ENCODE measurements at places on chromosomes 13 and 19.

GRCh38 chr19:35209646-35210045 is 18.9 kb downstream of the FAM187B start:
- no peak for DNase-seq

DNA sequence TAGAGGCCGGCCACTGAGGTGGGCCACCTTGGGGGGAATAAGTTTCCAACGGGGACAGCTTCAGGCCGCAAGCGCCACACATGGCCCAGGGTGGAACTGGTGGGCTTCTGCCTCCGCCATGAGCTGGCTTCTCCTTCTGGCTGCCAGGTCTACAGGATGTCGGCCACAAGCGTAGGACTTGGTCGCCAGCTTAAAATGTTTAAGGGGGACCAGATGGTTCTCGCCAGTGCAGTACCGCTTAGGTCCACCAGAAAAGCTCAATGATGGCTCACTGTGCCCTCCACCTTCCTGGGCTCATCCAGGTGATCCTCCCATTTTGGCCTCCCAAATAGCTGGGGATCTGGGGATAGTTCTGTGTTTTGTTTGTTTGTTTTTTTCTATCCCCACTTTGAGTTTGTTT is 38.7 kb upstream of the ZNF254 start:
- no peak for DNase-seq

DNA sequence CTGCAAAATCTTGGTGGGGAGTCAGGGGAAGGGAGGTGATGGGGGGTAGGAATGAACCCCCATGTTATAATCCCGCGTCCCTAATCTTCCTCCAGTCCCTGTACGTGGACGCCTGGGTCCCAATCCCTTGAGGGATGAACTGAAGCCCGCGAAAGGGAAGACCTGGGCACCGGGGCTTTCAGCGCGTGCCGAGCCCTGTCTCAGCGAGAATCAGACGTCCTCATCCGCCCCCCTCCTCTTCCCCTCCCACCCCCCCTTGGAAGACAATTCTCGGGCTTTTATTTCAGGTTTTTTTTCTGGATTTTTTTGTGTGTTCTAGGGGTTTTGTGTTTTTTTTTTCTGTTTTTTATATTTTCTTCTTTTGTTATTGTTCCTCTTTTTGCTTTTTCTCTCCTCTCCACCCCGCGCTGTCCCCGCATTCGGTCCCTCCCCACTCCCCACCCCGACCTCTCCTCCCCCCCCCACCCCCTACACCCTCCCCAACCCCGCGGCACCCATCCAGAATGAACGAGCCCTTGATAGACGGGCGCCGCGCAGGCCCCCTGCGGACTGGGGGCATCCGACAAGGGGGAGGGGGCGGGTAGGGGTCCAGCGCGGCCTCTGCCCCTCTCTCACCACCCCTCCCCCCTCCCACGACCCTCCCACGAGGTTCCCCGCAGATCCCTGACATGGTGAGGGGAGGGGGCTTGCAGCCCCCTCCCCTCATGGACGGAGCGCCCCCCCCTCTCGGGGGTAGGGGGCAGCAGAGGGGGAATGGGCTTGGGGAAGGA is 10.3 kb downstream of the C19orf81 start:
- DNase-seq, result no peak

GRCh38 chr19:57292547-57292946 is 12.3 kb downstream of the ZNF460 start:
- no peak for DNase-seq

- no peak for DNase-seq
Measured at GRCh38 chr13:109160887-109161669, 531.7 kb downstream of the MYO16 start.

DNA sequence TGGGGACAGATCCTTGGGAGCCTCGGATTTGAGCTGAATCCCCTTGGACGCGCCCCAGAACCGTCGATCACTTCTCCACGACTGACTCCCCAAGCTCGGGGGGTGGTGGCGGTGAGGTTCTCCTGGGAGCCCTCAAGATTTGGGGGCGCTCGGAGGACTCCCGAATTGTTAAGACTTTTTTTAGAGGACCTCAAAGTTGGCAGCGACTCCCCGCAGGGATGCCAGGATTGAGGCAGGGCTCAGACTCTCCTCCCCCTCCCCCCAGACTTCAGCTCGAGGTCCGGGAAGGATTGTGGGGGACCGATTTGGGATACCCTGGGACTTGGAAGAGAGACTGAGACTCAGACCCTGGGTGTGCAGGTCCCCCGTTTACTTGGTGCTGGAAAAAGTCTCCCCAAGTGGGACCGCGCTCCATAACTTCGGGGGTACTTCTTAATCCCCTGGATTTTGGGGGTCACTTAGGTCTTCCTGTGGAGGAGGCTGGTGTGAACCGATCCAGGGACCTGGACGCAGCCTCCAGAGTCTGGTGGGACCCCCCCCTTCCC is 665 bp downstream of the VASP start:
- DNase-seq, result no peak

GRCh38 chr19:28494461-28494860 is 718.5 kb downstream of the UQCRFS1 start:
- no peak for DNase-seq
